Mucosa of gallbladder (tissue), 1 donor: ENCODE measurements at places on chromosomes 5 and 9. TPM values are rescaled to one million over a fixed set of nuclear protein-coding genes. Genes with fewer than 3 reads are reported as not detected.

GRCh38 chr5:155394727-155395126 lies 381.2 kb downstream of the KIF4B start:
- no peak for DNase-seq

GRCh38 chr5:16160706-16161105 lies 18.9 kb downstream of the MARCHF11 start:
- DNase-seq, result peak; percentile 19

- DNase-seq, result no peak
Measured at GRCh38 chr9:27112235-27112634, 3.2 kb downstream of the TEK start.

Gene IL13
- not detected for total RNA-seq

DNA sequence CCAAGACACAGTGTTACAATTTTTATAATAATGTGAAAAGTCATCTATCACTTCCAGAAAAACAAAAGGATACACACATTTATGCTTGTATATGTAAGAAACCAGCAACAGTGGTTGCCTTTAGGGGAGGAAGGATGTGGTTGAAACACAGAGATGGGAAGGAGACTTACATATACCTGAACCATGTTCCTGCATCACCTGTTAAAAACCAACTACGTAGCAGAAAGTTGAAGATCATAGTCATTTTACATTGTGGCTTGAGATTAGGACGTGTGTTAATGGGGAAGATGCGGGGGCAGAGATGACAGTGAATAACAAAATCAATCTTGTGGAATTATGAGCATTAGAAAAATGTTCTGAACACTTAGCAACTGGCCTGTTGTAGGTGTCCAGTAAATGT lies 307.3 kb downstream of the MLLT3 start:
- no peak for DNase-seq

DNA sequence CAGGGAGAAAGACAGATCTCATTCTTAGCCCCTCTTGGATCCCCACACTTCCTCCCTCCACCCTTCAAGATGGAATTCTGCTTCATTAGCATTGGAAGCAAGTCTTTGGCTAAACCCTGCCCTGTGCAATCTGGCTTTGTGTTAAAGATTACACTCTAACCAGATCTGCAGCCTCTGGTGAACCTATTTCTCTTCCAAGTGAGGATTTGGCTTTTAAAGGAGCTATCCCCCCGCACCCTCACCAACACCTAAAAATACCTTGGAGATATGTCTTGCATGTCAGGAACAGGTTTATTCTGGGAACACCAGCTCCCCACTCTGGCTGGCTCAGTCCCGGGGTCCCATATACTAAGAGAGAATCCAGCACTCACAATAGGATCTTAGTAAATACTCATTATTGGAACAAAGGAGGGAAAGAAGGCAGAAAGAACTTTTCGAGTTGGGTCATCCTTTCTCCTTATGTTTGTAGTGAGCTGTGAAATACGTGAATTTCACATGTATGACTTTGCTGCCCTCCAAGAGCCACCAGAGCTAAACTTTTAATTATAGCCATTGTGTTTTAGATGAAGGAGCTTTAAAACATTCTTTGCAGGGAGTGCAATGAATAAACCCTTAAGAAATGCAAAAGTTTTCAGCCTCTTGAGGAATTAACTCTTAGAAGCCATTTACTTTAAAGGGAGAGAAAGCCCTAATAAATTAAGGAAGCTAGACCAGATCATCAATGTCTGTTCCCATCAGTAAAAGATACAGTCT lies 53.7 kb upstream of the HRH2 start:
- DNase-seq, result no peak

GRCh38 chr5:132492386-132493125 lies 2.0 kb upstream of the IRF1 start:
- peak; percentile 8 for DNase-seq

Gene PRDM9
- total RNA-seq, result not detected

DNA sequence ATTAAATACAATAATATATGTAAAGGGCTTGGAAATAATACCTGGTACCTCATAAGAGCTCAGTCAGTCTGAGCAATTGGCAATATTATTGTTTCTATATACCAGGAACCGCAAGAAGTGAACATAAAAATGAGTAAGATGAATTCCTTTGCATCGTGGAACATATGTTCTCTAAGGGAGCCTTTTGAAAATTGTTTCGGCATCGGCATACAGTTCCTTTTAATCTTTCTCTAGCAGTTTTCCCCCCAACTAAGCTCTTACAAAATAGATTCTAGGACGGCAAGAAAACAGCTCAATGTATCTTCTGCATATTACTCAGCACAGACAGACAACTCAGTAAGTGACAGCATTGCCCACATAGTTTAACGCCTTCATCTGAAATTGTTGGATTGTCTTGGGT lies 426.6 kb upstream of the WWC1 start:
- DNase-seq, result no peak
